ENCODE measurements at places on chromosomes 7 and 10. TPM values are rescaled to one million over a fixed set of nuclear protein-coding genes. Genes with fewer than 3 reads are reported as not detected.
A peak's percentile ranks its signal among the peaks of the same experiment; 100 is the strongest.

Gene MYPN
- not detected for total RNA-seq

Gene BRAT1
- 24.9 TPM for total RNA-seq

DNA sequence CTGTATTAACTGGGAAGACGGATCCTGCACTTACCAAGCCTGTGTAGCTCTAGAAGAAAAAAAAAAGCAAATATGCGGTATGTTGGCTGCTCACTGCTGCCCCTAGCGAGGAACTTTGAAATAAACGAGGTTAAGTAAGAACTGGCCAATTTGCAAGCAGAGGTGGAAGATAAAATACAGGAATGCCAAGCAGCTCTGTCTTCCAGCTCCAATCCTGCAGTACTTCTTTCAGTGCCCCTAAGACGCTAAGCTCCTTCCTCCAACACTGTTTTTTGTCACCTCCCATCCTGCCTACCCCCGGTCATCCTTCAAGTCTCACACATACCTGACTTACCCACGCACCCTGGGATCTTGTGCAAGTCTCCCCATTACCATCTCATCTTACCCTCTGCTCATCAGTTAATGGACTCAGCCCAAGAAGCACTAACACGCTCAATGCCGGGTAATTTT lies 809 bp downstream of the C10orf143 start:
- H3K4me3 ChIP-seq: peak overlapping the region; percentile 76
- DNase-seq: peak; percentile 67
- H3K27me3 ChIP-seq: no peaks in the 10 kb centered on the region
- peaks cover 24% of the 10 kb centered on the region for H3K4me1 ChIP-seq

- no peaks in the 10 kb centered on the region for H3K4me1 ChIP-seq
- no peak overlapping the region for H3K4me3 ChIP-seq
- peaks cover 34% of the 10 kb centered on the region for H3K36me3 ChIP-seq
- no peak for DNase-seq
Measured at GRCh38 chr10:102603946-102604345, 40.3 kb upstream of the TRIM8 start.

Gene EPHB4
- 1.5 TPM for total RNA-seq

Gene ETV1
- total RNA-seq: not detected

Gene DMBT1
- not detected for total RNA-seq

DNA sequence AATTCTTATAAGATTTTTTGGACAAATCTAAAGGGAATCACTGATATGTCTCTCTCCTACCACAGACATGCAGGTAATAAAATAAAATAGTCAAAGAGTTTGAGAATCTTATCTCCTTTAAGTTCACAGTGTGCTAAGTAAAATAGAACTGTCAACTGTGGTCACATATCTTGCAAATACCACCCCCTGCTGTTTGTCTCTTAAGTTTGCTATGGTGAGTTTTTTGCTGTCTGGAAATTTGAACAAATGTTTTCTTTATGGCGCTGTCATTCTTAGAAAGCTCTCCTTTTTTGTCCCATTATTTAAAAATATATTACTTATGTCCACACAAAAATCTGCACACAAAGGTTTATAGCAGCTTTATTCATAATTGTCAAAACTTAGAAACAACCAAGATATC lies 19.6 kb downstream of the GIMAP5 start:
- peaks cover 33% of the 10 kb centered on the region for H3K4me1 ChIP-seq
- H3K4me3 ChIP-seq: no peak overlapping the region
- peak overlapping the region; percentile 25 for H3K27ac ChIP-seq
- H3K36me3 ChIP-seq: no peaks in the 10 kb centered on the region

Gene BMPER
- total RNA-seq: 0.50 TPM

Gene RGR
- not detected for total RNA-seq

GRCh38 chr10:61942604-61943461 lies 41.3 kb downstream of the ARID5B start:
- peak; percentile 60 for DNase-seq
- H3K27ac ChIP-seq: peak overlapping the region; percentile 93
- H3K4me1 ChIP-seq: peaks cover 13% of the 10 kb centered on the region
- H3K27me3 ChIP-seq: no peaks in the 10 kb centered on the region

Gene PRF1
- 1,641 TPM for total RNA-seq

GRCh38 chr10:88928254-88928653 lies 24.3 kb downstream of the ACTA2 start:
- H3K4me3 ChIP-seq: no peak overlapping the region
- no peaks in the 10 kb centered on the region for H3K27me3 ChIP-seq
- H3K27ac ChIP-seq: no peak overlapping the region
- no peak for DNase-seq
- no peaks in the 10 kb centered on the region for H3K4me1 ChIP-seq

DNA sequence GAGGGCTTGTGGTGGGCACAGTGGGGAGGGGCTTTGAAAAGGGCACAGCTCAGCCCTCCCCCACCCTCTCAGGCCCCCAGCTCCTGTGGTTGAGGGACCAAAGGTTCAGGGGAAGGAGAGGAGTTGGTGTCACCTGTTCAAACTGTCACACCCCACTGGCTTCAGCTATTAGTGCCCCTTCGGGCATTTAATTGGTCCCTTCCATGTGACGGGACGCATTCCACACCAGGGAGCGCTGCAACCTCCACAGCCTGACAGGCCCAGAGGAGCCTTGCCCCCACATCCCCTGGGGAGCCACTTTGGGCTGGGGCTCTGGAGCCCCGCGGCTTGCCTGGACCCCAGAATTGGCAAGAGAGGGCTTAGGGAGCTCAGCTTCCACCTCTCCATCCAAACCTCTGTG lies 75.7 kb downstream of the C10orf105 start:
- no peaks in the 10 kb centered on the region for H3K27me3 ChIP-seq
- H3K27ac ChIP-seq: no peak overlapping the region
- no peaks in the 10 kb centered on the region for H3K36me3 ChIP-seq
- no peak overlapping the region for H3K4me3 ChIP-seq

DNA sequence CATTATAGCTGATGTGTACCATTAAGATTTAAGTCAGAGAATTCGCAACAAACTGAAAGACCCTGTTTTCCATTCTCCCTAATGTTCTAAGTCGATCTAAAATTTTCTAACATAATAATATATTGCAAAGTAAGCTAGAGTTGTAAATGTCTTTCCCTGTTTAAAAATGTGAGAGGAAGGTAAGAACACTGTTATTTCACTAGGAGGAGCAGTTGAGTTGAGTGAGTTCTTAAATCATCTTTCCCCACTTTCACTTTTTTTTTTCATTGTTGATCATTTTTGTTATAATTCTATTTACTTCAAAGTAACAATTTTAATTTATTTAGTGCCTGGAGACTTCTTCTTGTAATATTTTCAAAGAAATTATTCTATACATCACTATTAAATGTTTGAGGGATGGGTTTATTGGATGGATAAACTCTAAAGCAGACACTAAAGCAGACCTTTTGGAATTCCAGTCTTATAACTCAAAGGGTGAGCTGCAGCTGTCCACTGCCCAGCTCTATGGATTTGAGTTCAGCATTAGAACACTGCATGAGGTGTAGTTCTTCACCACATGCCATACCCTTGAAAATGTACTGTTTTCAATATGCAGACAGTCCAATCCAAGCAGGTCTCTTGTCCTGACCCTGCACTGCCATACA lies 181.3 kb upstream of the FZD1 start:
- no peak for DNase-seq
- H3K4me3 ChIP-seq: no peak overlapping the region
- no peaks in the 10 kb centered on the region for H3K36me3 ChIP-seq
- no peaks in the 10 kb centered on the region for H3K4me1 ChIP-seq
- no peaks in the 10 kb centered on the region for H3K27me3 ChIP-seq

Gene OR9A2
- total RNA-seq: not detected

DNA sequence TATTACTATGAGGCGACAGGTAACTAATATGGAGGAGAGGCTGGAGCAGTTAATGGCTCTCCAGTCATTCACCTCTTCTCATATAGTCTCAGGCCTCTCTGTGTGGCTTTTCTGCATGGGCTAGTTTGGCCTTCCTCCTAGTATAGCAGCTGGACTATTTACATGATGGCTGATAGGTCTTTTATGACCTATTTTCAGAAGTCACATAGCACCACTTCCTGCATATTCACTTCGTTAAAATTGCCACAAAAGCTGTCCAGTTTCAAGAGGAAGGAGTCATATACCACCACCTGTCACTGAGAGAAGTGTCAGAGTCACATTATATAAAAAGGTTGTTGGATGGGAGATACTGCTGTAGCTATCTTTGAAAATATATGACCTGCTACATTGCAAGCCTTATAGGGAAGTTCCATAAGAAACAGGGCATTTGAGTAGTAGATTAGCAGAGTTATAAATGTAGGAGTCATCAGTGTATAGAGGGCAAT lies 8.0 kb upstream of the DMTF1 start:
- no peaks in the 10 kb centered on the region for H3K36me3 ChIP-seq
- no peaks in the 10 kb centered on the region for H3K27me3 ChIP-seq
- peaks cover 3% of the 10 kb centered on the region for H3K4me1 ChIP-seq

GRCh38 chr7:112371701-112372100 lies 78.6 kb upstream of the IFRD1 start:
- no peaks in the 10 kb centered on the region for H3K27me3 ChIP-seq
- H3K36me3 ChIP-seq: no peaks in the 10 kb centered on the region
- H3K4me1 ChIP-seq: no peaks in the 10 kb centered on the region
- H3K4me3 ChIP-seq: no peak overlapping the region
- DNase-seq: no peak

Gene FZD8
- total RNA-seq: 1.4 TPM

GRCh38 chr7:54823776-54824175 lies 64.8 kb upstream of the SEC61G start:
- no peaks in the 10 kb centered on the region for H3K4me1 ChIP-seq
- H3K4me3 ChIP-seq: no peak overlapping the region
- H3K27me3 ChIP-seq: peaks cover 7% of the 10 kb centered on the region
- H3K27ac ChIP-seq: no peak overlapping the region

DNA sequence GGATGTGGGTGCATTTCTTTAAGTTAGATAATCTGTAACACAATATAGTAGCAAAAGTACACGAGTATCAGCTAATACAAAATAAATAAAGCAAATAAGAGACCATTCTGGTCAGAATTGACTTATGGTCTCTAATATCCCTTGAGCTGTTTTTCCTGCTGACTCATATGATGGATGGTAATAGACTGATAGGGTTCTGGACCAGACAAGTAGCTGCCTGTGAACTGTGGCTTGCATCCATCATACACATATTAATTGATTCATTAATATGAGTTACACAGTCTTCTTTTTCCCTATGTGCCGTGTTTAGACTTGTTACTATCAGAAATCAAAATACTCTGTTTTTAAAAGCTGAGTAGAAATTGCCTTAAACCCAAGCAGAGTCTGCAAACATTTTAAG lies 762.8 kb downstream of the GATA3 start:
- H3K36me3 ChIP-seq: no peaks in the 10 kb centered on the region
- H3K27me3 ChIP-seq: no peaks in the 10 kb centered on the region
- no peak overlapping the region for H3K4me3 ChIP-seq
- H3K4me1 ChIP-seq: no peaks in the 10 kb centered on the region
- DNase-seq: no peak

GRCh38 chr7:132148876-132149275 lies 427.4 kb downstream of the PLXNA4 start:
- H3K27ac ChIP-seq: no peak overlapping the region
- DNase-seq: no peak
- H3K36me3 ChIP-seq: no peaks in the 10 kb centered on the region
- no peaks in the 10 kb centered on the region for H3K4me1 ChIP-seq
- H3K4me3 ChIP-seq: no peak overlapping the region

DNA sequence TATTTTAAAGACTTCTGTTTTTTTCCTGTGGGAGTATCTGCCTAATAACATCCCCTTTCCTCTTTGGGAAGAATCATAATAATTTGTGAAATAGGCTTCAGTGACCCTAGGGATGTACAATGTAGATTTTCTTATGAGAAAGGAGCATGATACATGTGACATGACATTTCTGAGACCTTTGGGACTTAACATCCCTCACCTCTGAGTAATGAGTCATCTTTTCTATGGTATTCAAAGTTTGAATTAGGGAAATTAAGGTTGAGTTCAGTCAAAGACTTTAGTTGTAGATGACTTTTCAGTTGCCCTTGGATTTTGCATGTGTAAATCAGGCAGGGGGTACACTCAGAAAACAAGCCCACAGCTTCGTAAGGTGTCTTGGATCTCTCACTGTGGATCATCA lies 14.3 kb downstream of the GRK5 start:
- no peak for DNase-seq
- no peak overlapping the region for H3K27ac ChIP-seq

Gene EPO
- total RNA-seq: not detected

- peak overlapping the region; percentile 83 for H3K4me3 ChIP-seq
- H3K27me3 ChIP-seq: no peaks in the 10 kb centered on the region
- H3K36me3 ChIP-seq: no peaks in the 10 kb centered on the region
- peaks cover 3% of the 10 kb centered on the region for H3K4me1 ChIP-seq
Measured at GRCh38 chr10:32446536-32447406, 831 bp downstream of the CCDC7 start.

Gene MYO3A
- not detected for total RNA-seq

DNA sequence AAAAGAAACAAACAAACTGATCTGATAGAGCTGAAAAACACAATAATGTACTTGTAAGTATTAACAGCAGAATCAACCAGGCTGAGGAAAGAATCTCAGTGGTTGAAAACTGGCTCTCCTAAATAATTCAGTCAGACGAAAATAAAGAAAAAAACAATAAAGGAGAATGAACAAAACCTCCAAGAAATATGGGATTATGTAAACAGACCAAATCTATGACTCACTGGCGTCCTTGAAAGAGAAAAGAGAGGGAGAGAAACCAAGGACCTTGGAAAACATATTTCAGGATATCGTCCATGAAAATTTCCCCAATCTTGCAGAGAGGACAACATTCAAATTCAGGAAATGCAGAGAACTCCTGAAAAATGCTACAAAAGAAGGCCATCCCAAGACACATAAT lies 62.9 kb downstream of the FBXL13 start:
- no peak overlapping the region for H3K4me3 ChIP-seq
- no peaks in the 10 kb centered on the region for H3K36me3 ChIP-seq
- peaks cover 2% of the 10 kb centered on the region for H3K4me1 ChIP-seq
- H3K27me3 ChIP-seq: no peaks in the 10 kb centered on the region
- no peak overlapping the region for H3K27ac ChIP-seq
- DNase-seq: no peak

DNA sequence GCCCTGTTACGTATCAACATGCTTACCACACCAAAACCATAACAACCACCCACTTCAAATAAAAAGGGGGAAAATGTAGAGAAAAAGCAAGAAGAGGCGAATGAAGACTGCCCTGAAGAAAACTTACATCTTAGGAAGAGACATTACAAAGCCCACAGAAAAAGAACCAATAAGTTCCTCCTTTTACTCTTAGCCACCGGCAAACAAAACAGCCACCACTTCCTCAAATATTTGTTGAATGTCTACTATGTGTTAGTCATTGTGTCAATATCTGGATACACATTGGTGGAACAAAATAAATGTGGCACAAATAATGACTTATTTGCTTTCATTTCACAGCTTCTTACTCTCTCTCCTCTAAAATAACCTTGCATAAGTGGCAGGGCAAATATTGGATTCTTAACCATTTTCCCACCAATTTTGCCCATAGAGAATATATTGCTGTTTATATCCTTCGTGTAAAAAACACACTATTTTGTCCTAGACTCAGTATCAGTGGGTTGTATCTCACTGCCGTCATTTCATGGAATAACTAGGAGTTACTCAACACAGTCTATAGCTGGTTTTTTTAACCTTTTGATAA lies 106.8 kb downstream of the ANK3 start:
- no peak for DNase-seq
- H3K4me1 ChIP-seq: no peaks in the 10 kb centered on the region
- no peaks in the 10 kb centered on the region for H3K36me3 ChIP-seq
- H3K27me3 ChIP-seq: no peaks in the 10 kb centered on the region
- H3K27ac ChIP-seq: no peak overlapping the region

- no peaks in the 10 kb centered on the region for H3K36me3 ChIP-seq
- H3K4me1 ChIP-seq: no peaks in the 10 kb centered on the region
- H3K27ac ChIP-seq: no peak overlapping the region
Measured at GRCh38 chr10:89466599-89467035, 52.2 kb downstream of the IFIT5 start.

GRCh38 chr7:106588422-106589197 lies 72.3 kb downstream of the CCDC71L start:
- H3K4me3 ChIP-seq: no peak overlapping the region
- DNase-seq: no peak
- H3K27ac ChIP-seq: no peak overlapping the region
- H3K4me1 ChIP-seq: no peaks in the 10 kb centered on the region
- no peaks in the 10 kb centered on the region for H3K36me3 ChIP-seq

All from natural killer cell (primary cell).